ENCODE measurements at places on chromosomes 5 and 9.

DNA sequence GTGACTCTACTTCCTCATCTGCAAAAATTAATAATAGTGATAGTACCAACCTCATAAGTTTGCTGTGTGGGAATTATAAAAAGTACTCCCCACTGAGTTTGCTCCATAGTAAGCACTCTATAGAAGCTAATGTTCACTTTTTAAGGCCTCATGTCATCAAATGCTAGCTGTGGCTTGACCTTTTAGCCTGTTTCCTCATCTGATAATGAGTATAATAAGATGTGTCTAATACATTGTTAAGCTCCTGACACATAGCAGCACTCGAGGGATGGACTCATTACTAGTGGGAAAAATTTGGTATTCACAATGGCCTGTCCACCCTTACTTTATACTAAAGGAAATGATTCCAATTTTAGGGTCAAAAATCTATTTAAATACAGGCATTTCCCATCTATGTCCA, 26.1 kb upstream of the CAST start:
- no peak for DNase-seq

DNA sequence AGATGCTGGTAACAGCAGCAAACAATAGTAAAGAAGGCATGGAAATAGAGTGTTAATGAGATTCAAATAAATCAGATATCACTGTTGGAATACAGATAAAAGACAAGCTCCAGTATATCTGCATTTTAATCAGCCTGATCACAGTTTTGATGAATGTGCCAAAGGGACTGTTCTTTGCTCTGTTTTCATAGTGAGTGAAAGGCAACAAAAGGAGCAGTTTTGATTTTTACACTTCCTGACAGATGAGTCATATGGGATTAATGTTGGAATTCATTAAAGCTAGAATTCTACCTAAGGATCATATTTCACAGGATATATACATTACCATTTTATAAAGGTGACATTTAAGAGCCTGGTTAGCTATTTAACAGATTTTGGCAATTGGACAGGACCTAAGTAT, 743.3 kb upstream of the PTPRD start:
- no peak for DNase-seq

DNA sequence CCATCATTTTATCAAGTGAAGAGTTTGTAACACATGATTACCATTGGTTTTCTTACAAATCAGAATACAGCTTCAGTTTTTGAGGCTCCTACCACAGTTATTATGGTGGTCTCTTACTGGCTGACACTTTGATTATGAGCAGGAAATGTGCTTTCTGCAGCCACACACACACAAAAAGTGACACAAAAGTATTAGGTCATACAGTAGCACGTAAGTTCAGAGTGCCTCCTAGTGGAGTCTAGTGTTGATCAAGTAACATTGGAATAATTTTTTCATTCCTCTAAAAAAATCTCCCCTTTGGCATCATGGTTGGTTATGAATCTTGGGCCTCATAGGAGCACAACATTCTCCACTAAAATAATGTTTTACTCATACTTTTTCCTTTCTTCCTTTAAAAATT, 37.6 kb downstream of the PAM start:
- DNase-seq: no peak

GRCh38 chr9:128568470-128569078, 16.2 kb downstream of the SPTAN1 start:
- DNase-seq: no peak
